ENCODE measurements at places on chromosomes 2 and 18.

DNA sequence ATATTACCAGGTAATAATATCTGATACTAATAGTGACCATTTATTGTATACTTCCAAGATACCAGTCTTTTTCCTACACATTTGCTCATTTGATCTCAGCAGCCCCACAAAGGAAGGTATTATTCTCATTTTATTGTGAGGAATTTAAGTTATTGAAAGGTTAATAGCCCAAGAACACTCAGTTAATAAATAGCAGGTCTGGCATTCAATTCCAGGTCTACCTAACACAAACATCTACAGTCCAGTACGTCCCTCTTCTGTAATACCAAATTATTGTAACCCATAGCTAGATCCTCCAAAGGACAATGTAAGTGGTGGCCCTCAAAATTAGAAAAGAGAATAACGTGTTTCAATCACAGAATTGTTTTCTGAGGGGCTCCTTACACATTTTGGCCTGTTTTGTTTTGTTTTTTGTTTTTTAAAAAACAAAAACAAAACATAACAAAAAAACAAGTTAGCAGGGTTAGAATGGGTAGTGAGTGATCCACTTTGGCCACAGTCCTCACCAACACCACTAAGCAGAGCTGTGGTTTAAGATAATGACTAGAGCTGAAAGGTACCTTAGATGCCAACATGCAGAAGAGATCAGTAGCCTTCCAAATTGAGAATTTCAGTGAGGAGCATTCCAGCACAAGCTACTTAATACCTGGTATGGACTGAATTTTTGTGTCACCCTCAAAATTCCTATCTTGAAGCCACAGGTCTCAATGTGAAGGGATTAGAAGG, 137.5 kb downstream of the DYM start:
- DNase-seq: no peak

GRCh38 chr2:136863874-136864273, 98.5 kb downstream of the THSD7B start:
- DNase-seq: no peak

DNA sequence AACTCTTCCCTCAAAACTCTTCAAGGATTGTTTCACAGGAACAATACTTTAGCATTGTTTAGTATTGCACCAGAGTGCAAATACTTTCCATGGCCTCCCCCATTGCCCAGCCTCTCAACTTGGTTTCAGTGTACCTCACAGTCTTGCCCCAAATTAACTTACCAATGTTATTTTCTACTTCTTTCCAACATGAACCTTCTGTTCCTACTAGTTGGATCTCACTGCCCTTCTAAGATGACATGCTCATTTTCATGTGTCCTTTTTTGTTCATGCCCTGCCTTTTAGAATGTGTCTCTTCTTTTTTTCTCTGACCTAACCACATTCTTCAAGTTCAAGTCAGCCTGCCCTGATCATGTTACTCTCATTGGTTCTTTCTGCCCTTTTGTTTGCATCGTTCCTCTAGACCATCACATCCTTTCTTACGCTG, 4.1 kb downstream of the SPATS2L start:
- no peak for DNase-seq

GRCh38 chr2:151972241-151973012, 126.4 kb downstream of the CACNB4 start:
- DNase-seq: no peak

GRCh38 chr2:58032016-58032763, 14.4 kb upstream of the VRK2 start:
- no peak for DNase-seq

GRCh38 chr2:170851635-170852034, 34.9 kb downstream of the GAD1 start:
- DNase-seq: no peak

DNA sequence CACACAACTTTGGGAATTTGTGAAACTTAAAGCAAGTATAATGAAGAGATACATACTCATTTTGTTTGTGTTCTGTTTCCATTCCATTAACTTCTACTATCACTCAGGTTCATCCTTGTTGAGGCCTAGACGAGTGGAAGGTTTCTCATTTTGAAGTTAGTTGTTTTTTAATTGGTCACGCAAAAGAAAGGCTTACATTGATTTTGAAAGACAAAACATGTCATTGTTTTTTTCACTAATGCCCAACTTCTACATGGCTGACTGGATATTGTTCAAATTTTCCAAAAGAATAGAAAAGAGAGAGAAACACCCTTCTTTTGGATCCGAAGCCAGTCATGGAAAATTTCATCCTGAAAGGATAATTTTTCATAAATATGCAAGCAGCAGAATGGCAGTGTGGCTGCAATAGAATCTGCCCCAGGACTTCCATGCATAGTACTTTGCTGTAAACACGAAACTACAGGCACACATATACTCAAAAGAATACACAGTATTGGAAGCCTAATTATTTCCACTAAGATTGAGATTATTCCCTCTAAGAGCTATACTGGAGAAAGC, 27.4 kb downstream of the PRKCE start:
- DNase-seq: no peak

DNA sequence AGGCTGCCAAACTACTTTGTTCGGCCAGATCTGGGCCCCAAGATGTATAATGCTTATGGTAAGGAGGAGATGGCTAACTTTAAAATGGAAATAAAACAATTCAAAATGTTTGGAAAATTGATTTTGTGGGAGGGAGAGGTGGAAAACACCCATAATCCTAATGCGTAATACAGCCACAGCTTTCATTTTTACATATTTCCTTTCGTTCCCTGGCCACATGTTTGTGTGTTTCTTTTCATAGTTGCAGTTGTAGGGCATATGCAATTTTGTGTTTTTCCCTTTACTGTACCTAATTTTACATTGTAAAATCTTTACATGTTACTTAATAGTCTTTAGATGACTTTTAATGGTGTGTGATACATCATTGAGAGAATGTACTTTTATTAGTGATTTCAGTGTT, 44.6 kb downstream of the KDM3A start:
- no peak for DNase-seq

- DNase-seq: no peak
Measured at GRCh38 chr2:127408807-127409099, 9.5 kb upstream of the PROC start.

DNA sequence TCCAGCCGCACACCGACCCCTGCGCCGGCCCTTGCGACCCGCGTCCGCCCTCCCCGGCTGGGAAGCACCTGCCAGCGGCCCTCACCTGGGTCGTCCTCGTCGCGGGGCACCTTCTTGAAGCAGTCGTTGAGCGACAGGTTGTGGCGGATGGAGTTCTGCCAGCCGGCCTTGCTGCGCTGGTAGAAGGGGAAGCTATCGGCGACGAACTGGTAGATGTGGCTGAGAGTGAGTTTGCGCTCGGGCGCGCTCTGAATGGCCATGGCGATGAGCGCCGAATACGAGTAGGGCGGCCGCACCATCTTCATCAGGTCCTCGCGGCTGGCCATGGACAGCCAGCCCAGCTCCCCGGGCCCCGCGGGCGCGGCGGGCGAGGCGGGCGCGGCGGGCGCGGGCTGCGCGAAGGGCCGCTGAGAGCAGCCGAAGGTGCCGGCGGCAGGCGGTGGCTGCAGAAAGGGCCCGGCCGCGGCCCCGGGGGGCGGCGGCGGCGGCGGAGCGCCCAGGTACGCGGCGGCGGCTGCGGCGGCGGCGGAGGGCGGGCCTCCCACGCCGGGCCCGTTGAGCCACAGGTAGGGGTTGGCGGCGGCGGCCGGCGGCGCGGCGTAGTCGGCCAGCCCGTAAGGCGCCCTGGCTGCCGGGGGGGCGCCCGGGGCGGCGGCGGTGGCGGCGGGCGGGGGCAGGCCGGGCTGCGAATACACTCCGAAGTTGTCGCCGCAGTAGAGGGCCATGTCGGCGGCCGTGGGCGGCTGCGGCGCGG, 505 bp downstream of the FOXI3 start:
- DNase-seq: peak; percentile 61

GRCh38 chr2:72989770-72990556, 72.6 kb downstream of the EMX1 start:
- peak; percentile 46 for DNase-seq

DNA sequence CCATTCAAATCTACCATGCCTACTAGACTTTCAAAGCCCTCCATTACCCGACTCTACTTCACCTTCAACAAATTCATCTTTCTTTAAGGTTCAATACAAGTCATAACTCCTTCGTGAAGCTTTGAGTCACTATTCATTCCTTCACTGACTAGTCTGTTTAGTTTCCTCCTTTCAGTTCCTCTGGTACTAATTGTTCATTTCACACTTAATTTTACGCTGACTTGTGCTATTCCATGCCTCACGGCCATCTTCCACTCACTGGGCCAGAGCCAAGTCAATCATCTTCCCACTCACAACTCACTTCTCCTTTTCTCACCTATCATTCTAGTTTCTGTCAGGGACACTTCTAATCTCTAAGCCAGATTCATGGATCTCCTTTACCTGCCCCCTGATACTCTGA, 136.2 kb downstream of the MTX2 start:
- DNase-seq: no peak

- DNase-seq: no peak
Measured at GRCh38 chr2:10447300-10447894, 730 bp downstream of the ODC1 start.

GRCh38 chr2:191297033-191297432, 51.8 kb downstream of the MYO1B start:
- DNase-seq: no peak

DNA sequence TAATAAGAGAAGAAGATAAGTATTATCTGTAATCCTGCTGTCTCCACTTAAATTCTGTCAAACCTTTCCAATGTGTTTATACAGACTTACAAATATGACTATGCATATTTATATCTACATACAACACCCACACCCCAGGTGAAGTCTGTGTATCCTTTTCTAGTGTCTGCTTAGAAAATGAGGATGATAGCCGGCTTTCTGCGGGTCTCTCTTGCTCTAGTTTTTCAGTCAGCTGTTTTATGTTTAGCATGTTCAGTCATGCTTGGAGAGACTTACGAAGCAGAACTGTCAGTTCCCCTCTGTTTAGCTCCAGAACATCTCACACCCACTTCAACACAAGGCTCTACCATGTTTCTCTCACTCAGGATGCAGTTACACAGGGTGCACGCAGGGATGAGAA, 137.3 kb upstream of the NFATC1 start:
- DNase-seq: no peak

DNA sequence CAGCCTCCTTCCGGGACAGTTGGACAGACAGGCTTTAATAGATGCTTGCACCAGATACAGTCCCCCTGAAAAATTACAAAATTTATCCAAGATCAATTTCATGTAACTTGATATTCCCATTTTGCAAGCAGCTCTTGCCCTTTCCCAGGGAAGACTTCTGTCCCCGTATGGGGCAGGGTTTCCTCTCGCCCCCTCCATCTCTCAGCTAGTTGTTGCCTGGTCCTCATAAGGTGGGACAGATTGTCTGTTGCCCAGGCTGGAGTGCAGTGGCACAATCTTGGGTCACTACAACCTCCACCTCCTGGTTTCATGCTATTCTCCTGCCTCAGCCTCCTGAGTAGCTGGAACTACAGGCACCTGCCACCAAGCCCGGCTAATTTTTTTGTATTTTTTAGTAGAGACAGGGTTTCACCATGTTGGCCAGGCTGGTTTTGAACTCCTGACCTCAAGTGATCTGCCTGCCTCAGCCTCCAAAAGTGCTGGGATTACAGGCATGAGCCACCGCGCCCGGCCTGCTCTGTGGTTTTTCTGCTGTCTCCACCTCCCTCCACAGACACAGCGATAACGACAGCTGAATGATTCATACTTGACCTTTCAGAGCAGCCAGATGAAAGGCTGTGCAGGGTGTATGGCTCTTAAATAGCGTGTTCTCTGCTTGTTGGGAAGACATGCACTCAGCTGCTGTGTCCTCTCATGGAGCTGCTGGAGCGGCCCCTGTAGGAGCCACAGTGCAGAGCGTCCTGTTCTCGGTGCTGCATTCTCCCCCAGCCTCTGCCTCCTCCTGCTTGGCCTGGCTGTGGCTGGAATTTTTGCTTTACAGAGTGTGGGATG, 61.4 kb downstream of the TTC39C start:
- DNase-seq: peak; percentile 87

DNA sequence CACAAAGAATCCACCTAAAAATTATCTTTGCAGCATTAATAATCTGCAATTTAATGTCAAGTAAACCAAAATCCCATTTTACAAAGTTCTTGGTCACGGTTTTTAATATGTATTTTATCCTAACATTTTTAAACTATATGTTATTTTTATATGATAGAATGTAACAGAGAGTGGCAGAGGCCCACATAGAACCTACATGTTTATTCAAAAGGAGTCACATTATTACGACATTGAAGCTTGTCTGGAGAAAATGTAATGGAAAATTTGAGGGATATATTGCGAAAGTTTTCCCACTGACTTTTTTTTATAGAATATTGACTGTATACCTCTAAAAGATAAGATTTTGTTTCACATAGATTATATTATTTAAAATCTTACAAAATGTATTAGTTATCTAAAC, 89.7 kb upstream of the COL3A1 start:
- no peak for DNase-seq

DNA sequence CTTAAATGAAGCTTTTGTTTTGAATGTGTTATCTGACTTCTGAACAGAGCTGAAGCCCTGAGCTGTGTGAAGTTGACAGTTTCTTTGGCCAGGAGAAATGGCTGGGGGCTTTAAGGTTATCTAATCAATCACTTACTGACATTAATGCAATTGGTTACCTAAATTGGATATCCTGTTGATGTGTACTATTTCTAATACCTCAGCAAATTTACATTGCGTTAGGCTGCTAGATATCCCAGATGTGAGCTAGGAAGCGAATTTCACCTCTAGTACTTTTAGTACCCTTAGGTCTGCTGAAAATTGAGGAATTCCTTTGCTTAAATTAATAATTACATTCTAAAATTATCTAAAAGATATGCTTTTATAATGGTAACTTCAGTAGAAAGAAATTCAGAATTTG, 102.0 kb downstream of the LCLAT1 start:
- no peak for DNase-seq

DNA sequence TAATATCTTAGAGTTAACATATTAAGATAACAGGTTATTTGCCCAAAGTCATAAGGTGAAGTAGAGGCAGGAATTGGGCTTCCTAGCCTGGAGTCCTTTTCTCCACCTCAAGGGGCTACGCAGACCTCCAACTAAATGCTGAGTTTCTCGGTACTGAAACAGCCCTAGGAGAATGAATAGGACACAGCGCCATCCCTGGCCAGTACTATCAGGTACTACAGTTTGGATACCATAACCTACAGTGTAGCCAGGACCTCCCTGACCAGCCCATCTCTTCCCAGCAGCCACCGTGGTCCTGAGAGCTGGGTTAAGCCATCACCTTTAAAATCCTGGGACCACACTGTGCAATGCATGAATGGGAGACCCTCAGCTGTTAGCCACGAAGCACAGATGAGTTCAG, 15.7 kb downstream of the CASP8 start:
- no peak for DNase-seq

DNA sequence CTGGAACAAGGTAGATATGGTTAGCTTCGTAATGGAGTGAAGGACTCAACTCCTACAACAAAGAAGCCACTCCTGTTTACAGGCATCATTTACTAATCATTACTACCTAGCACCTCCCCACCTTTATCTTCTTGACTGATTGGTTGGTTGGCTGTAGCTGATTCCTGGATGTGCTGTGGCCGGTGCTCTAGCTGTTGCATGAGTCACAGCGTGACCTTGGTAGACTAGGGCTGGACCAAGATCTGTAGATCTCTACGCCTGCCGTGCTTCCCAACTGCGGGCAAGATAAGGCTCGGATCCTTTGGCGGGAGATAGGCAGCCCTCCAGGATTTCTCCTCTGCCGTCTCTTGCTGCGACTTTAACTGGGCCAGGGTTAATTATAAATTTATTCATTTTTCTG, 194.3 kb upstream of the SOX11 start:
- DNase-seq: no peak

Measured in activated CD8-positive, alpha-beta memory T cell treated with anti-CD3 and anti-CD28 coated beads for 24 hours (primary cell).